ENCODE measurements at places on chromosomes 16 and 17.

DNA sequence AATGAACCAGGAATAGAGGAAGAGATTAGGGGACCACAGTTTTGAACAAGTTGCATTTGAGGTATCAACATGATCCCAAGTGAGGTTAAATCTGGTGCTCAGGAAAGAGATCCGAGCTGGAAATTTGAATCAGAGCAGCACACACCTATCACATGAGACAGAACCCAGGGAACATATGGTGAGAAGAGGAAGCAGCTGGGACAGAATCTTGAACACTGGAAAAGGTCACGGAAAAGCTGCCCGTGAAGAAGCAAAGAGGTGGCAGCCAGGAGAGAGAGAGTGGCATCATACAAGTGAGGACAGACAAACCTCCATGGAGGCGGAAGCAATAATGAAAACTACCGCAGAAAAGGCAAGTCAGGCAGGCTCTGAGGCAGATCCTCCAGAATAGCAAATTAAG is 36.1 kb downstream of the USP31 start:
- peak; percentile 12 for DNase-seq

DNA sequence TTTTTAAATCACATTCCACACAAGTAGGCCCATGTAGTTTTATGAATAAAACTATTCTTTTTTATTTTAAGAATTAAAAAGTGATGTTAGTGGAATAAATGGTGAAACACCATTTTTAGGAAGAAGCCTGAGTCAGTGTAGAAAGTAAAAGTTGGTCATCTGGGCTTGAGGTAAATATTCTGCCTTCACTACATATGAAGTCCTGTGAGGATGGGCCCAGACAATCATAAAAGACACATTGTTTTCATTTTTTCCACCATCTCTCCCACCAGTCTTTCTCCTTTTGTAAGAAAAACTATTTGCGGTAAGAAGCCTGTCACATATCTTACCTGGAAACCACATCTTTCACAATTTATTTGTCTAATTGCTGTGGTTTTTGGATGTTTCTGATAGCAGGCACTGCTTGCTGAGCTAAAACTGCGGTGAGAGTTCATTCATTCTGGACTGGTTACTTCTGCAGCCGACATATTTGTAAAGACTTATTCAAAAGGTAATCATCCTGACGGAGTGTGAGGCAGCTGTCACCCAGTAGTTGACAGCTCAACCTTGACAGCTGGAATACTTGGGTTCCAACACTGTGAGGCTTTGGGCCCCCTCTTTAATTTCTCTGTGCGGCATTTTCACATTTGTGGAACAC is 10.6 kb upstream of the RFFL start:
- no peak for DNase-seq

- peak; percentile 91 for DNase-seq
Measured at GRCh38 chr17:8359769-8360168, 16.7 kb downstream of the KRABD2 start.

GRCh38 chr17:6517062-6517461 is 39.3 kb downstream of the PITPNM3 start:
- DNase-seq, result no peak

- DNase-seq, result no peak
Measured at GRCh38 chr17:17052462-17053221, 10.4 kb downstream of the MPRIP start.

GRCh38 chr16:85928401-85928820 is 29.4 kb downstream of the IRF8 start:
- peak; percentile 86 for DNase-seq

DNA sequence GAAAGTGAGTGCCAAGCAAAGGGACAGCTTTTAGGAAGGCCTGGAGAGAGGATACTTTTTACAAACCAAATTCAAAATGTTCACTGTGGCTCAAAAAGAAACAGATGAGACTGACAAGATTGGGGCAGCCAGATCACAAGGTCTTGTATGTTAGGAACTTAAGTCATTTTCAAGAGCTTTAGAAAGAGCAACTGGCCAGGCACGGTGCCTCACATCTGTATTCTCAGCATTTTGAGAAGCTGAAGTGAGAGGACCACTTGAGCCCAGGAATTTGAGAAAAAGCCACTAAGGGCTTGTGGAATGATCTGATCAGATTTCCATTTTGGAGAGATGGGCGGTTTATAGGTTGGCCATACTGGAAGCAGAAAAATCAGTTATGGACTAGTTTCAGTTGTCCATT is 17.2 kb downstream of the SPAG9 start:
- no peak for DNase-seq
